GM03348 (cell line): ENCODE measurements at places on chromosomes 7 and 10.
A peak's percentile ranks its signal among the peaks of the same experiment; 100 is the strongest.

GRCh38 chr10:9910446-9910845, 1107.2 kb upstream of the CELF2 start:
- DNase-seq: no peak

DNA sequence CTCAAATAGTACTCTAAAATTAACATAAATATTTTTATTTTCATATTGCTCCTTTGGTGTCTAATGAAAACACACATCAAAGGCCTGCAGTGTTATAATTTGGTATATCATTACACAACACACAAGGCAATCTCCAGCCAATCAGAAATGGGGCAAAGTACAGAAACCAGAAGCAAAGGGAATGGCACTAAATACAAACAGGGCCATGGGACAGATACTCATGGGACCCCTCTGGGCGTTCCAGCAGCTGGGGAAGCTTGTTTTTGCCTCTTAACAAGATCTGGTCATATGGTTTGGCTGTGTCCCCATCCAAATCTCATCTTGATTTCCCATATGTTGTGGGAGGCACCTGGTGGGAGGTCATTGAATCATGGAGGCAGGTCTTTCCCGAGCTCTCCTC, 551.8 kb upstream of the NRP1 start:
- DNase-seq: no peak

GRCh38 chr10:96390460-96390864, 31.7 kb upstream of the OPALIN start:
- no peak for DNase-seq

DNA sequence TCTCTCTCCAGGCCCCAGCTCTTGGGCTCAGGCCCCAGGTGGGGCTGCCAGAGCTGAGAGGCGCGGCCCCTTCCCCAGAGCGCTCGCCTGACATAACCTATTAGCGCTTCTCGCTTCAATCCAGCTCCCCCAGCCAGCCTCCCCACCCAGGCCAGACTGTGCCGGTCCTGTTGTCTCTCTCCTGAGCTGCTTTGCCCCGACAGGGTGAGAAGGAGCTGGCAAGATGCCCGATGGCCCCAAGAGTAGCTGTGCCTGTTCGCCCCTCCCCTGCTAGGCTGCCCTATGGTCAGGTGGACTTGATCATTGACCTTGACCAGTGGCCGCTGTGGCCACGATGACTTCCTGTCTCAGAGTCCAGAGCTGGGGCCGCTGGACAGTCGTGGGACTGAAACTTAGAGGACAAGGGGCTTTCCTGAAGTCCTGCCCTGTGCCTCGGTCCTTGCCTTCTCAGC, 9.1 kb downstream of the TMEM270 start:
- no peak for DNase-seq

GRCh38 chr10:62056698-62057097, 155.2 kb downstream of the ARID5B start:
- DNase-seq: no peak

DNA sequence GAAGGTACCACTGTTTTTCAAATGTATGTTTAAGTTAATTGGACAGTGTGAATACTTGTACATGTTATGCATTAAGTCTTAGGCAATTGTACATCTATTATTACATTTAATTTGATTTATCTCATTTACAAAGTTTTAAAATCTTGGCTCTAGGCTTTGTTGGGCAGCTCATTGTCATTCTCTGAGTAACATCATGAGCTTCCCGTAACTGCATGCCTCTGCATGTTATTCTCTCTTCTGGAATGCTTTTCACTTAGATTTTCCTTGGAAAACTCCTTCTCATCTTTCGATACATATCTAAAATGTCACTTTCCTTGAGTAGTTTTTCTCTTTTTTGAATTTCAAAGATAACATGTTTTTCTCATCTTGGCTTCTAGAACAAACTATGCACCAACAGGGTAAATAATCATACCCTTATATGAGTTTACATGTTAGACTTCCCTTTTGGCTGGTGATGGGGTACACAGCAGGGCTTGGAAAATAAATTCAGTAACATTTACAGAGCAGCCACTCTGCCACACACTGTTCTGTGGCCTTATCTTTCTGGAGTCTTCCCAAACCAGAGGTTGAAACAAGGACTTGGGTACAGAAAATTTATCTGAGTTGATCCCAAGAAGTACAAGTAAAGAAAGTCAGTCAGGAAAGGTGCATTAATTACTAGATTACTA, 42.2 kb upstream of the A1CF start:
- peak; percentile 14 for DNase-seq
